GM20000 (cell line): ENCODE measurements at places on chromosomes 4 and X.

DNA sequence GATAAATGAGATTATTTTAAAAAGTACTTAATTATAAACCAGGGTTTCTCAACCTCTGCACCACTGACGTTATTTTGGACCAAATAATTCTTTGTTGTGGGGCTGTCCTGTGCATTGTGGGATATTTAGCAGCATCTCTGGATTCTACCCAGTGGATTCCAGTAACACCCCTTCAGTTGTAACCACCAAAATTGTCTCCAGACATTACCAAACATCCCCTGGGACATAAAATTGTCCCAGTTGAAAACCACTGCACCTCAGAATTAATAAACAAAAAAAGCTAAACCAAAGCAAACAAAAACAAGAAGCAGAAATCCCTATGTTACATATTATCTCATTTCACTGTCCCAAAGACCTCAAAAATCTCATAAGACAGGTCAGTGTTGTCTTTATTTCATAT lies 54.2 kb upstream of the GIMD1 start:
- no peak for DNase-seq

- peak; percentile 19 for DNase-seq
These were observed 1.4 kb upstream of the MSL3 start for GRCh38 chrX:11756354-11757318.

GRCh38 chr4:123060039-123060770 lies 137.8 kb upstream of the NUDT6 start:
- no peak for DNase-seq

GRCh38 chr4:2245057-2245786 lies 3.3 kb upstream of the HAUS3 start:
- DNase-seq: peak; percentile 10

DNA sequence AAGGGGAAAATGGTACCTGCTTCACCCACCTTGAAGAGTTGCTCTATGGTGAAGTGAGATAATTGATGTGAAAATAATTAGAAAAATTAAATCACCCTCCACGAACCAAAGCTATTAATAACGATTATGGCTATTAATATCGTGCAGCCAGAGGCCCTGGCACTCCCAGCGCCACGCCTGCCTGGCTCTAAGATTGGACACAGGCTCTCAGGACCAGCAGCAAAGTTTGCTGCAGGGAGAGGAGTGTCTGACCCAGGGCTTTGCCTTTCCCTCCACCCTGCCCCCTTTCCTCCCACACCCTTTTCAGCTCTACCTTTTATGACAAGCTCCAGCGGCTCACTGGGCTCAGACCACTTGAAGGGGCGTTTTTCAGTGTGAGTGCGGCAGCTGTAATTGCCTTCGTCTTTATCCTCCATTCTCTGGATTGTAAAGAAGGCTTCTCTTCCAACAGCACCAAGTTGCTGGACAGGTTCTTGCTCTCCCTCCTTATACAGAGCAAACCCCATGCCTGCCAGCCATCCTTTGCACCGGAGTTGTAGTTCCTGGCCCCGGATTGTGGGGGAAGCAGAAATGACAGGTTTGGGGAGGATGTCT lies 11.5 kb downstream of the IGSF1 start:
- no peak for DNase-seq

DNA sequence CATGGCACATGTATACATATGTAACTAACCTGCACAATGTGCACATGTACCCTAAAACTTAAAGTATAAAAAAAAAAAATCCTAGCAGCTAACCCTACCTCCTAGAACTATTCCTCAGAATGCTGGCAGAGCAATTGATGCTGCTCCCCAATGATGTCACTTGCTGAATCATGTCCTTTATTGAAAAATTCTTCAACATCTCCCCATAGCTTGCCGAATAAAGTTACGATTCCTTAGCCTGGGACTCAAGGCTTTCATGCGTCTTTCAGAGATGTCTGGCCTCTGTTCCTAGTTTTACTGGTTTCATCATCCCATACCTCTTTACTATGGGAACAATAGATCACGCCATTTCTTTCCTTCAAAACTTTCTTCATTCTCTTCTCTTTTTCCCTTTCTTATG lies 174.7 kb upstream of the FAT1 start:
- no peak for DNase-seq

DNA sequence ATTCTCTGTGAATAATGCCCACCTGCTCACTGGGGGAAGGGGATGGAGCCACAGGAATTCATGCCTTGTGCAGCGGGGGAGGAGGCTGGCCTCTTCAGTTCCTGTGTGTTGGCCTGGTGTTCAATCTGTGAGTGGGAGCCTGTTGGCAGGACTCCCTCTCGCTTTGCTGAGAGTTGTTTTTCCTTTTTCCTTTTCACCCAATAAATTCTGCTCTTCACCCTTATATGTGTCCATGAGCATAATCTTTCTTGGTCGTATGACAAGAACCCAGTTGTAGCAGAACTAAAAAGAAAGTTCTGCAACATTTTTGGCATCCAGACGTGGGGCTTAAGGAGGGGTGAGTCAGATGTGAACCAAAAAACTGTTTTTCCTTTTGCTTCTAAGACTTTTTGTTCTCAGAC lies 235.2 kb upstream of the HDX start:
- no peak for DNase-seq

GRCh38 chr4:72744103-72744725 lies 175.2 kb upstream of the ADAMTS3 start:
- no peak for DNase-seq

DNA sequence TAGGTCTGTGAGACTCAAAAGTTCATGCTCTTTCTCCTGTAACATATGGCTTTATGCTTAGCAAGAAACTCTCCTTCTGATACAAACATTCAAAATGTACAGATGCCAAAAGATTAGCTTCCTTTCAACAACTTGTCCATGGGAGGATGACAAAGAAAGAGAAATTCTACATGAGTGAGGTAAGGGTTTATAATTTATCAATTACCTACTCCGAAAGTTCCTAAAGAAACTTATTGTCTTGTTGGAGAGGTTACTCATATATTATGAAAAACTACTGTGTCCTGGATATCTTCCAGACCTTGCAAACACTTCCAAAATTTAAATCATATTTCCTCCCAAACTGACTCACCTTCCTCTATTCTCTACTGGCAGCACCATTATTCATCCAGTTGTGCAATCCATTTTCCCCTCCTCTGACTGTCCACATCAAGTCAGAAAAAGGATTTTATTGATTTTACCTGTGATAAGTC lies 65.1 kb downstream of the ENPEP start:
- no peak for DNase-seq

GRCh38 chr4:114691865-114692264 lies 93.3 kb downstream of the UGT8 start:
- peak; percentile 19 for DNase-seq

- no peak for DNase-seq
These were observed 17.1 kb downstream of the SLC34A2 start for GRCh38 chr4:25672756-25673155.
